Forelimb muscle (tissue), 1 donor: ENCODE measurements at places on chromosomes 16 and 17. TPM values are rescaled to one million over a fixed set of nuclear protein-coding genes. Genes with fewer than 3 reads are reported as not detected.
A peak's percentile ranks its signal among the peaks of the same experiment; 100 is the strongest.

DNA sequence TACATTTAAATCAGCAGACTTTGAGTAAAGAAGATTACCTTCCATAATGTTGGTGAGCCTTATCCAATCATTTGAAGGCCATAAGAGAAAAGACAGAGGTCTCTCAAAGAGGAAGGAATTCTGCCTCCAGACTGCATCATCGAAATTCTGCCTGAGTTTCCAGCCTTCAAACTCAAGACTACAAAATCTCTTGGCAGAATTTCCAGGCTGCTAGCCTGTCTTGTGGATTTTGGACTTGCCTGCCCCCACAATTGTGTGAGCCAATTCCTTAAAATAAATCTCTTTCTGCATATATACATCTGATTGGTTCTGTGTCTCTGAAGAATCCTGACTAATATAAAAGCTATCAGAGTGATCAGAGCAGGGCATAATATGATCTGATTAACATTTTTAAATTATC lies 216.6 kb upstream of the CPHXL start:
- no peak for DNase-seq

- no peak for DNase-seq
Observed at GRCh38 chr16:68825427-68825826, 17.9 kb upstream of the TANGO6 start.

- peak; percentile 22 for DNase-seq
Observed at GRCh38 chr16:51762081-51762996, 611.3 kb upstream of the SALL1 start.

- no peak for DNase-seq
Observed at GRCh38 chr16:48576927-48577326, 33.1 kb downstream of the N4BP1 start.

GRCh38 chr17:21129023-21129681 lies 2.4 kb downstream of the DHRS7B start:
- DNase-seq, result no peak

DNA sequence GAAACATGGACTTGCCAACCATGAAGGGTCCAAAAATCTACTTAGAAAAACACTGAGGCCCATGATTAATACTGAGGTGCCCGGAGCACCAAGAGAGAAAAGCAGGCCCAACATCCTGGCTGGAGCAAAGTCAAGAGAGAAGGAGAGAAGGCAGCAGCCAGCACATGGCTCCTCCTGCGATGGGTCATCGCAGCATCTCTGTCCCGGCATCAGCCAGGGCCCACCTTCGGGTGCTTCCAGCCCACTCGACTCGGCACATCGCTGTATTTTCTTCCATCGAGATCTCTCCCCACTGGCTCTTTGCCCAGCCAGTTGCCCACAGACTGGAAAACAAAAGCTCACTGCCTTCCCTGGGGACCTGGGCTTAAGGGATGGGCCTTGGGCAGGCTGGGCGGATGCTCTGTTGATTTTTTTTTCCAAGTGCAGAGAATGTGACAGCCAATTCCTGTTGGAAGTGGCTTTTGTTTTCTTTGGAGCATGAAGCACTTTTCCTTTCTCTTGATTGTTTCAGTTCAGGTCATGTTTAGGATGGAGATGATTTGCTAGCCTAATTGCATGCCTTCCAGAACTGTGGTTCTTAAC lies 58.1 kb downstream of the CYB5B start:
- DNase-seq, result peak; percentile 75

GRCh38 chr17:43324205-43324893 lies 74.4 kb upstream of the ARL4D start:
- DNase-seq, result no peak

GRCh38 chr17:66451188-66452149 lies 149.1 kb downstream of the PRKCA start:
- no peak for DNase-seq

GRCh38 chr17:65434878-65435277 lies 126.6 kb downstream of the AXIN2 start:
- DNase-seq, result no peak

DNA sequence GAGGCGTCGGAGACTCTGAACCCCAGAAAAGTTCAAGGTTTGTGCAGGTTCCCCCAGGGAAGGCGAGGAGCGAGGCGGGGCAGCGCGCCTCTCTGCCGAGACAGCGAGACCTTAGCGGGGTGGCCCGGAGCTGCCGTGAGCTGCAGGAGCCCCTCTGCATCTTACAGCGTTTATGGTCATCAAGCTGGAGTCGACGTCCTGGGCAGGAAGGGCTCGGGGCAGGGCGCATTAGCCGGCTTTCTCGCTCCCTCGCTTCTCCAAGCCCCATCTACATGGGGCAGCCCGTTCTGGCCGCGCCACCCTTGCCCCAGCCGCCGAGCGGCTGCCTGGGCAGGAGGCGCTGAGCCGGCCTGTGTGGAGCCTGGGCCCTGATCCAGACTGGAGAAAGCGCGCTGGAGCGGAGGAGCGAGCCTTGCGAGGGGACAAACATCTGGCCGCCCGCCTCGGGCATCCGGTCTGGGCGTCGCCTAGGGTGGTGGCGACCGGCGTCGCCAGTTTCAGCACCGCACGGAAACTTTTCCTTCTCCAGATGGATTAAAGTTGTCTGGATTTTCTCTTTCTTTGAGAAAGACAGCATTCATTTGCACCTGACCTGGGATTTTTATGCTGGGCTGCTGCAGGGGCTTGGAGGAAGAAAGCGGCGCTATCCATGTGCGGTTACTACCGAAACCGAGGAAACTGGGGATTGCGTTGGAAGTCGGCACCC lies 750 bp downstream of the TMEM132E start:
- DNase-seq, result no peak

Gene PRSS8
- 0.09 TPM for polyA plus RNA-seq

Gene DLX4
- polyA plus RNA-seq, result 0.20 TPM

Gene CCDC40
- 5.5 TPM for polyA plus RNA-seq

Gene GP1BA
- 0.92 TPM for polyA plus RNA-seq

Gene TEX14
- polyA plus RNA-seq, result 2.1 TPM

Gene GNGT2
- polyA plus RNA-seq, result 1.2 TPM
